ENCODE measurements at places on chromosomes 3 and 15.

- no peak for DNase-seq
These were observed 108.2 kb downstream of the ULK4 start for GRCh38 chr3:41853540-41854196.

DNA sequence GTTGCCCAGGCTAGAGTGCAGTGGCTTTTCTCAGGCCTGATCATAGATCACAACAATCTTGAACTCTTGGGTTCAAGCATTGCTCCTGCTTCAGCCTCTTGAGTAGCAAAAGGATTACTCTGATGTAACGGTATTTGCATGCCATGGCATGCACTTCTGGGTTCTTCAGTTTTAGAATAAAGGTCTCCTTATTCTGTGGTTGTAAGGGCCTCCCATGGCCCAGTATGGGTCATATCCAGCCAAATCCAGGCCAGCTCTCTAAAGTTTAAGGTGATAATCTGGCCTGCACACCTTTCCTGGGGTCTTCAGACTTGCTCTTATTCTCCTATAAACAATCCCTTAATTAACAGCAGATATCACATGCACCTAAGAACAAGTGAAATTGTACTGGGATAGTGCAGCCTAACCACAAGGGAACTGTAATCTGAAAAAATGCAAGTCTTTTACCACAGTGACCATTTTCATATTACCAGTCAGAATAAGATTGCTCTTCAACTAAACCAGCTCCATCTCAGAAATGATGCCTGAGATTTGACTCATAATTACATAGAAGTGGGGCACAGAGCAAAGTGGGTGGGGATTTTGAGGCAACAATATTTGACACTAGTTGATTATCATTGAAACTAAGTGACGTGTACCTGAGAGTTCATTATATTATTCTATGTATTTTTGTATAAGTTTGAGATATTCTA lies 25.4 kb downstream of the COMMD2 start:
- DNase-seq, result no peak

GRCh38 chr3:107284612-107285011 lies 92.6 kb upstream of the CCDC54 start:
- DNase-seq, result no peak

- DNase-seq, result no peak
These were observed 22.7 kb upstream of the TRAK1 start for GRCh38 chr3:42068303-42069088.

- DNase-seq, result no peak
These were observed 467 bp downstream of the HGD start for GRCh38 chr3:120681506-120682038.

- no peak for DNase-seq
These were observed 55.0 kb upstream of the CTDSPL start for GRCh38 chr3:37806505-37807200.

DNA sequence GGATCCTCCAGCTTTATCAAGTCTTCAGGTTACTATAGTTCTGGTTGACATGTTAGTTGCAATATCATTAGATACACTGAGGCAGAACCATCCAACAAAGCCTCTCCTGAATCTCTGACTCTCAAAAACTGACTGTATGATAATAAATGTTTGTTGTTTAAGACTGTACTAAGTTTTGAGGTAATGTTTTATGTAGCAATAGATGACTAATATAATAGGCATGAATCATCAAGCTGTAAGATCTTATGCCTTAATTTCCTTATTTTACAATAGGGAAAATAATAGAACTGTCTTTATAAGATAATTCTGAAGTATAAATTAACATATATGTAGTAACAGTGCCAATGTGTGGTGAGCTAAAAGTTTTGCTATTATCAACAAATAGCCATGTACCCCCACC lies 88.9 kb upstream of the TBC1D5 start:
- DNase-seq, result no peak

GRCh38 chr3:123431658-123432324 lies 17.1 kb downstream of the ADCY5 start:
- DNase-seq, result no peak

DNA sequence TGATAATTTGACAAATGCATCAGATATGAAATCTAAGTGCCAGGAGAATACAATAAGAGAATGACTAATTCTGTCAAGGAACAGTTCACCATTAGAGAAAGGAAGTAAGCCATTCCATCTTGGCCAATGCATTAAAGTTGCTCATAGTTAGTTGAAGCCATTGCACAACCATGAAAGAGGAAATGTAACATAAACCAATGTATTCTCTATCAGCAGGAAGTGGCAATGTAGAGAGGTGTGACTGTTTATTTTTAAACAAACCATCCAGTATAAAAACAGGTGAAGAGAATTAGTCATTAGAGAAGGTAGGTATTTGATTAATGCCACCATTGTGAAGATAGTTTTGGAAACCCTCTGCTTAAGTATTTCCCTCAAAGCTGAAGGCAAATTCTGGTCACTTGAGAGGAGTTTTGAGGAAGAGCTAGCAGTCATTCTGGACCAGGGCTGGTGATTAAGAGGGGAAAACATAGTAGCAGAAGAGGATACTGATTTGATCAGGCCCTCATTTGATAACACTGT lies 10.7 kb upstream of the ANXA2 start:
- peak; percentile 76 for DNase-seq

DNA sequence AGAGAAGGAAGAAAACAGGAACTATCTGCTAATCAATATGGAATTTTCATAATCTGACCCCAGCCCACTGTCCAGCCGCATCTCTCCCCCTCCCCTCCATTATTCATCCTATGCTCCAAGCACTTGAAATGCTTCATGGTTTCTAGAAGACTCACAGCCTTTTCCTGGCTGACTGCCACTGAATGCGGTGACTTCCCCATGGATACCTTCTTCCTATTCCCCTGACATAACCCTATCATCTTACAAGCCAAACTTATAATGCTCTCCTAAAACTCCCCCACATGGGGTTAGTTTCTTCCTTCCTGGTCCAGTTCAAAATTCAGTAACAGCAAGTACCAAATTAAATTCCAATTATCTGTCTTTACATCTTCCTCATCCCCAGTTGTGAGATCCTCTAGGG lies 31.2 kb upstream of the PTX3 start:
- no peak for DNase-seq

GRCh38 chr3:80215191-80215590 lies 447.4 kb upstream of the ROBO1 start:
- no peak for DNase-seq

DNA sequence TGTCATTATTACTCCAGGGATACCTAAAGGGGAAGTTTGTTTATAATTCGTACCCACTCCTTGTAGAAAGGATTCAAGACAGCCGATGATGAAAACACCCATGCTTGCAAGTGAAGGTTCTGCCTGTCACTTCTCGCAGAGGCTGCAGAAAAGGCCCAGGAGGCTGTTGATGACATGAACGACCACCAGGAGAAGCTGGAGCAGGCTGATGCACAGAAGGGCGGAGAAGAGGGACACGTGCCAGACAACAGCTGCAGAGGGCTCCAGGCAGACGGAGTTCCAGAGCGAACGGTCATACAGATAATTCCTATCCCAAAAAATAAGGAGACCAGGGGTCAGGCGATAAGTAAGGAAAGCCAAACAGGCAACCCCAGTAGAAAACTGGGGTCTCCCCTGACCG lies 5.7 kb upstream of the DYNLT2B start:
- peak; percentile 24 for DNase-seq

DNA sequence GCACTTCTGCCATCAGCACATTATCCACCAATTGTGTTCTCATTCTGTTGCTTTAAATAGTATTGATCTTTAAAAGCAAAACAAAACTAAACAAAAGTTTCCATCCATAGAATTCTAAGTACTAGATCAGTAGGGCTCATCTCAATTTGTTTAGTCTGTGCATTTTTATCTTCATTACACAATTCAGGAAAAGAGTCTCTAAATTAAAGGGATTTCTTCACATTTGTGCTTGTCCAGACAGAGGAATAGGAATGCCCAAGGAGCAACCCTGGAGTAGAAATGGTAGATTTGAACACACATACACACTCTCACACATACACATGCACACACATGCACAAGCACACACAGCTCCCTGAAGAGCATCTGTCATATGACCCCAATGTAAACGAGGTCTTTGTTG lies 21.4 kb downstream of the LMCD1 start:
- no peak for DNase-seq

DNA sequence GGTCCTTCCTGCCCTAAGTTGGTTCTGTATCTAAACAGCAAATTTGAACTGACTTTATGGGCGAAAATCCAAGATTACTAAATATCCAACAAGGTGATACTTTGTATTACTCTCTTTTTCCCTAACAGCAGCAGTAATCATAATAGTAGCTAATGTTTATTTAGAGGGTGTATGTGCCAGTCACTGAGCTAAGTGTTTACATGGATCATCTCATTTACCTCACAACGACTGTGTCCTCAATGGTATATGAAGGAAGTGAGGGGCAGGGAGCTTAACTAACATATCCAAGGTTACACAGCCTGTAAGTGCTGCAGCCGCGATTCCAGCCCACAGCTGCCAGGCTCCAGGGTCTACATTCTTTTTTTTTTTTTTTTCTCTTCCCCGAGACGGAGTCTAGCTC lies 10.3 kb upstream of the LRRC34 start:
- DNase-seq, result no peak

GRCh38 chr3:61761694-61762430 lies 200.5 kb downstream of the PTPRG start:
- no peak for DNase-seq

DNA sequence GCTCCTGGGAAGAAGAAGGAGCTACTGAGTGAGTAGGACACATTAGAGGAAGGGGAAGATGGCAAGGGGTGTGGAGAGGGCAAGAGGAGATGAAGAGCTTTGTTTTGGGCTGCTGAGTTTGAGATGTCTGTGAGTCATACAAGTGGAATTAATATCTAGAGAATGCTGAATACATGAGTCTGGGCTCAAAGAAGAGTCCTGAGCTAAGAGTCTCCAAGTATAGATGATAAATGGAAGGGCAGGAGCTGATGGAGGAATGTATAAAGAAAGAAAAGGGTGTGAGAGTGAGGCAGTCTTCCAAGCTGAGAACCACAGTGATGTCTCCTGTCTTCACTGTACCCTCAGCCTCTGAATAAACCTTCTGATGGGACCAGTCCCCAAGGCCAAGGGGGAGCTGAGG lies 205.5 kb upstream of the MRPL3 start:
- no peak for DNase-seq

All from Kasumi-1 (cell line).